WERI-Rb-1 (cell line): ENCODE measurements at places on chromosomes 2 and 18.

GRCh38 chr18:46718501-46719341 is 38.1 kb downstream of the ST8SIA5 start:
- no peak for DNase-seq

DNA sequence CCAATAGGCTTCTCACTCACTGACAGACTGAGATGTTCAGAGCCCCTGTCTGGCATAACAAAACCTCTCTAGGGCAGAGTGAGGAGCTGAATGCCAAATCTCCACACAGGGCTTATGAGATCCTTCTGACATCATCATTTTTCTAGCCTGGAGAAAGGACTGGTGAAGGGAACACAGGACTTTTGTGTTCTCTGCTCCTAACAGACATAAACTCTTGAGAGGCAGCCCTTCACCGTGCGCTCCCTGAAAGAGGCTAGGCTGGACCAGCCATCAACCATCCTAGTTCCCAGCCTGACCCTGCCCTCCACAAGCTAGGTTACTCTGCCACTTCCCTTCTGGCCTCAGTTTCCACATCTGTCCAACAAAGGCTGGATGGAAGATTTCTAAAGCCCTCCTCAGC is 141.9 kb downstream of the SUCLG1 start:
- no peak for DNase-seq

GRCh38 chr2:120768112-120769048 is 32.7 kb downstream of the GLI2 start:
- DNase-seq: no peak

GRCh38 chr2:12326449-12327190 is 390.1 kb upstream of the TRIB2 start:
- peak; percentile 21 for DNase-seq

DNA sequence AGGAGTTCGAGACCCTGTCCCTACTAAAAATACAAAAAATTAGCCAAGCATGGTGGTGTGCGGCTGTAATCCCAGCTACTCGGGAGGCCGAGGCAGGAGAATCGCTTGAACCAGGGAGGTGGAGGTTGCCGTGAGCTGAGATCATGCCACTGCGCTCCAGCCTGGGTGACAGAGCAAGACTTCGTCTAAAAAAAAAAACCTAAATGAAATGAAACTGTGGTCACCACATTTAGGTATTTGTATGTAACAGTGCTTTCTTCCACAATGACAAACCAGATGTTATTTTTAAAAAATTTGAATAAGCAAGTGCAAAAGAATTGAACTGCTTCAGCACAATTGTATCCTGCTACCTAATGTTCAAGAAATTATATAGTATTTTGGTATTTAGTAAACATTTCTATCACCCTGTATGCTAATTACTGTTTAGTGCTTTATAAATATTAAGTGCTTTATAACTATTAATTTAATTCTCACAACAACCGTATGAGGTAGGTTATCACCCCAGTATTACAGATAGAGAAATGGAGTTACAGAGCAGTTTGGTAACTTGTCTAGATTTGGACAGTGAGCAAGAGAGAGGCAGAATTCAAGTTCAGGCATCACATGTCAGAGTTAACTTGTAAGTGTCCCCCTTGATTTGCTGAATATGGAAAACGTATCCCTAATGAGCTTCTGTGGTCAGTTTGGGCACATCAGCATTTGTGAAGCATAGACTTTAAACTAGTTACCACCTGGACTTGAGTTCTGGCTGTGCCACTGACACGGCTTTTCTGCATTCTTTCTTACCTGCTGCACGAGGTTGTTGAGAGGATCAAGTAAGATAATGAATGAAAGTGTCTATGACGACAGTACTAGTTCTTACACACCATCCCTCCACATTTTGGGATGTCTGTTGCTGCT is 14.4 kb downstream of the PHLPP1 start:
- DNase-seq: no peak

DNA sequence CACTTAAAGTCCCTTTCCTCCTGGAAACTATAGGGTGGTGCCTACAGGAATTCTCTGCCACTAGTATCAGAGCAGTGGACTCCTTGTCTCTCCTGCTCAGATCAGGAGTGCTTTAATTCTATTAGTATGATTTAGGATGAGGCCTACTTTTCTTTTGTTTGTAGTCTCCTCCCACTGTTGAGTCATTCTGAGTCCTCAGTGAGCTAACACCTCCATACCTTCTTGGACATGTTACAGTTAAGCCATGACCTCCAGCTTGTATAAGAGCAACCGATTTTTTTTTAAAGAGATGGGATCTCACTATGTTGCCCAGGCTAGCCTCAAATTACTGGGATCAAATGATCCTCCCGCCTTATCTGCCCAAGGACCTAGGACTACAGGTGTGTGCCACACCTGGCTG is 48.7 kb upstream of the OTOF start:
- DNase-seq: no peak

- DNase-seq: no peak
Observed at GRCh38 chr2:239951825-239952224, 73.3 kb downstream of the NDUFA10 start.

DNA sequence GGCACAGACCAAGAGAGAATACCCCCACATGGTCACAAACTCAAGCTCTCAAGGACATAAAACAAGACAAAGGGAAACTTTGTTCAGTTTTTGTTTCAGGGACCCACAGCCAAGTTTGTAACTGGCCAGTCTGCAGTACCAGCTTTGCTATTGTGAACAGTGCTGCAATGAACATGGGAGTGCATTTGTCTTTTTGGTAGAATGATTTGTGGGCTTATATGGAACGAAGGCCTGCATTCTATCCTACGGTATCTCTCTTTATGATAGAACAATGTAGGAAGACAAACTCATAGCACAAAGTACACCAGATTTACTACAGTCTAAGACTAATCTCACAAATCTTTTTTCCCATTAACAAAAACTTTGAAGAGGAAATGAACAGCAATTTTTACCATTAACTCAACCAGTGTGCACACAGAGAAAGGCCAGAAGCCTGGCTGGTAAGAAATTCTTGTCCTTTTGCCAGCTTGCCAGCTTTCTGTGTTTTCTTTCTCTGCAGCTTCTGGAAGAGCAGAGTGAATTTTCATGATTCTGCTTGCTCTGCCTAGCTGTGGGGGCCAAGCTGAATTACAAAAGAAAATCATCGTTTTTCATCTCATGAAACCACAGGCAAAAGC is 37.1 kb upstream of the FEZ2 start:
- no peak for DNase-seq

GRCh38 chr18:49690312-49690711 is 123.0 kb downstream of the ACAA2 start:
- DNase-seq: no peak

DNA sequence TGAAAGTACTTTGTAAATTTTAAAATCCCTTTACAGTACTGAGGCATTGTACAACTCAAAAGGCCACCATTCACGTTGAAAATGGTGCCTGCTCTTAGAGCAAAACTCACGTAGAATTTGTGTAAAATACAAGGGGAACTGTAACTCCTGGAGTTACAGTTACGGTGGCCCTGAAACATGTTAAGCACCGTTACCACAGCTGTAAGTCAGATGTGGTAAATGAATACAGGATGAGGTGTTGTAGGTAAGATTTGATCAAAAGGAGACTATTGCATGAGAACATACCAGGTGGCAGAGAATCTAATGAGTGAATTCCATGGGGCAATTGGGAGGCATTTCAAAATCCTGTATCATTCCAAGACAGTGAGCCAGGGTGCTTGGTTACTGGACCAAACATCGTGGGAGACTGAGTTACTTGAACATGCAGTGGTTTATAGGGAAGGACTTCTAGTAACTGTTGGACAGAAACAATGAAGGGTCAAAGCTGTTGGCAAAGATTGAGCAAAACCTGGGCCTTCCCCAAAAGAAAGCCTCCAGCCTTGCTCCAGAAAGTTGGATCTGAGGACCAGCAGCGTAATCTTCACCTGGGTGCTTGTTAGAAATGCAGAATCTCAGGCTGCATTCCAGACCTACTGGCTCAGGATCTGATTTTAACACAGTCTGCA is 535.8 kb upstream of the POU3F3 start:
- DNase-seq: no peak

DNA sequence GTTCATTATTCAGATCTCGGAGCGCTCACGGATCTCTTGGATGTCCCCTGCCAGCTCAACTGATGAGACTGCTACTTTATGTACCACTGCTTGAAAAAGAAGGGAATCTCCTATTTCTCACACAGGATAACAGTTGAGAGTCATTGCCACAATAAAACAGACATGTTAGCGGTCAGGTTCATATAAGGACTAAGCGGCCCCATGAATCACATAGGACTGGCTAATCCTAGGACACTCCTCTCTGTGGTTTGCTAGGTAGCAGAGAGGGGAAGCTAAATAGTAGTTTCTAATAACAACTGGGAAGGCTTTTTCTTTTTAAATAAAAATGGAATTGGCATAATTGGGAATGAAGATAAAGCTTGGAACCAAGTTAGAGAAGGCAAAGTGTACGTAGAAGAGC is 15.9 kb upstream of the TGFA start:
- DNase-seq: no peak

- no peak for DNase-seq
Observed at GRCh38 chr2:20999906-21000645, 43.8 kb downstream of the APOB start.

GRCh38 chr18:22683196-22683676 is 249.9 kb upstream of the RBBP8 start:
- DNase-seq: no peak

- no peak for DNase-seq
Observed at GRCh38 chr2:238994432-238994831, 146.5 kb downstream of the TWIST2 start.

GRCh38 chr18:48771641-48772375 is 179.0 kb downstream of the SMAD7 start:
- DNase-seq: no peak

DNA sequence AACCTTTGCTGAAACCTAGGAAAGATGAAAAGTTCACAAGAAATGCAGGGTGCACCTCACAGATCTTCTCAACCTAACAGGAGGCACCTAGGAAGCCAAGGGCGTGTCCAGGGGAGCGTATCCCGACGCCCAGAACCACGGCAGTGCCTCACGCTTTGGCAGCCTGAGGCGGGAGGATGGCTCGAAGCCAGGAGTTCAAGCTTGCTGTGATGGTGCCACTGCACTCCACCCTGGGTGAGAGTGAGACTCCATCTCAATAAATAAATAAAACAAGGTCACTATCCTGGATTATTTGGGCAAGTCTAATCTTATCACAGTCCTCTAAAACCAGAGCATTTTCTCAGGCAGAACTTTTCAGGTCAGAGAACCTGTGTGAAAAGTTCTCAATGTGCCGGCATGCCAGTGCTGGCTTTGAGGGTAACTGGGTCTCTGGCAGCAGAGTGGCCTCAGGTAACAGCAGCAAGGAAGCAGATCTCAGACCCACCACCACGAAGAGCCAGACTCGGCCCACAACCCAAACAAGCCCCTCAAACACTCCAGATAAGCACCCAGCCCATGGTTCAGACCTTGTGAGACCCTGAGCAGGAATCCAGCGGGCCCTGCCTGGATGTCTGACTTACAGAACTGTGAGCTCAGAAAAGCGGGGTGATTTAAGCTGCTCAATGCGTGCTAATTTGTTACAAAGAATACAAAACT is 11.7 kb downstream of the HSBP1L1 start:
- DNase-seq: no peak

DNA sequence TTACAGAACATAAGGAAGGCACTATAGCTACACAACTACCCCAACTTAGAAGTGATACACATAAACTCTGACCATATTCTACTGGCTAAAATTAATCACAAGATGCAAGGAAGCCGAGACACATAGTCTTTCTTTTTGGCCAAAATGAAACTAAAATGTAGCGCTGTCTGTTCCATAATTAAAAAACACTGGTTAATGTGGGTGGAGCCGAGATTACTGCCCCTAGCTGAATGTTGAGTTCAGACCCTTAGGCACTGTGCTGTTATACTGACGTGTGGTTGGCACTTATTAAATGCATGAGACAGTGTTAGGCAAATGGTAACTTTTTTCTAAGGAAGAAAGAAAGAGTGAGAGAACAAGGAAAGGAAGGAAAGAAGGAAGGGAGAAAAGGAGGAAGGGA is 254.6 kb upstream of the RND3 start:
- no peak for DNase-seq

DNA sequence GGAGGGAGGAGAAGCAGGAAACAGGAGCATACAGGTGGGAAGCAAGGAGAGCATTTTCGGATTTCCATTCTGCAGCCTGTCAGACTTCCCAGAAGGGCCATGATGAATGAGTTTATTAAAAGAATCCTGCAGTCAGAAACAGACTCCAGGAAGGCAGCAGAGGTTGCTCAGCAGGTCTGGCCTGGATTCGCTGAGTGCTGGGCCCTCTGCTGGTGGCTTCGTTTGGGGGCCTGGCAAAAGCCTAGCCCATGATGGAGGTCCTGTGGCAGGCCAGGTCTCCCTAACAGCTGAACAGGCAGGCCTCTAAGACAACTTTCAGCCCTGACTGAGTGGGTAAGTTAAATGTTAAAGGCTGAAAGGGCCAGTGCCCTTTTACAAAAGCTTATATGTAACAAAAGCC is 108.2 kb upstream of the CAPN13 start:
- peak; percentile 63 for DNase-seq

GRCh38 chr2:185393091-185393490 is 345.5 kb upstream of the FSIP2 start:
- no peak for DNase-seq

DNA sequence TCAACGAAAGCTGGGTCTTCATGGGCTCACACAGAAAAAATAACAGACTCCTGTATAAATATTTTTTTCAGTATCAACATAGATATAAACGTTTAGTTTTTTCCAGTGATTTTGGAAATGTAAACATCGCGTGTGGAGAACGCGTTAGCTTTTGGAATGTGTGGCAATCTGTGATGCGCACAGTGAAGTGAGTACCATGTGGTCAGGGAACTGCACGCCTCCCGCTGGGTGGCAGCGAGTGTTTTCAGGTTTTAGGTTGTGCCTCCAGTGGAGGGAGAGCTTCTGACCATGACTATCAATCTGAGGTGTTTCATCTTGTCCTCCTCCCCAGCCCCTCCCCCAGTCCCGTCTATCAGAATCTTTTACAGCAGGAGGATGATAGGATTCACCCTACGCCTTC is 127.8 kb downstream of the ARHGAP28 start:
- DNase-seq: no peak

GRCh38 chr2:121831841-121832240 is 76.4 kb downstream of the TSN start:
- no peak for DNase-seq

DNA sequence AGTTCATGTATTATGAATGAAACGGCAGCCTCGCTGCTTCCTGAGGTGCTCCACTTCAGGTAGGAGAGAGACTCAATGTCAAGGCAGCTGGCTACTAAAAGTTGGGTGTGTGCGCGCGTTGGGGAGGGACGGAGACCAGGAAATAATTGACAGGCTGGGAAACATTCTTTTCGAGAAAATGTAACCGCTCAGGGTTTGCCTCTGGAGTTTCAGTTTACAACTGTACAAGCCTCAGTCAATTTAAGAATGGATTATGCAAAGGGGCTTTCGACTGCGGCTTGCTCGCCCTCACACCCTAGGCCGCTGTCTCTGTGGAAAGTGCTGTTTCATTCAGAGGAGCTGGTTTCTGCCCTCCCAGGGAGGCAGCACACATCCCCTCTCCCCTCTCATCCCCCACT is 4.4 kb upstream of the SPRED2 start:
- peak; percentile 28 for DNase-seq

- DNase-seq: peak; percentile 70
Observed at GRCh38 chr2:137886083-137886831, 78.0 kb upstream of the HNMT start.
